ENCODE measurements at places on chromosomes 2 and 18. TPM values are rescaled to one million over a fixed set of nuclear protein-coding genes. Genes with fewer than 3 reads are reported as not detected.

Gene ASTL
- polyA plus RNA-seq = 0.18 TPM

Gene ADGRF3
- 2.7 TPM for polyA plus RNA-seq

Gene SIGLEC15
- 0.74 TPM for polyA plus RNA-seq

Gene TTN
- polyA plus RNA-seq = 1.2 TPM

Gene RAB27B
- 3.6 TPM for polyA plus RNA-seq

Gene DUSP2
- polyA plus RNA-seq = 3.1 TPM

Gene SLC35F6
- 18.2 TPM for polyA plus RNA-seq

Gene C1QL2
- not detected for polyA plus RNA-seq

Gene RGPD3
- polyA plus RNA-seq = 0.38 TPM

Gene PASK
- 26.7 TPM for polyA plus RNA-seq

Gene ABCG5
- 0.75 TPM for polyA plus RNA-seq

Gene IHH
- polyA plus RNA-seq = 3.2 TPM

Gene CYP1B1
- polyA plus RNA-seq = 80.0 TPM

Gene MYOM1
- 7.8 TPM for polyA plus RNA-seq

Gene NDUFS1
- 91.1 TPM for polyA plus RNA-seq

Gene PARD6G
- 31.1 TPM for polyA plus RNA-seq

Gene L3MBTL4
- 4.1 TPM for polyA plus RNA-seq

Gene STRADB
- 63.8 TPM for polyA plus RNA-seq

Gene PARD3B
- 33.2 TPM for polyA plus RNA-seq

Gene ABCB11
- 0.09 TPM for polyA plus RNA-seq

Gene CNDP1
- 2.6 TPM for polyA plus RNA-seq

Gene BCL11A
- 15.1 TPM for polyA plus RNA-seq

Gene TWIST2
- polyA plus RNA-seq = 7.6 TPM

Gene CXCR1
- 0.07 TPM for polyA plus RNA-seq

Gene RAB10
- 110 TPM for polyA plus RNA-seq

Gene LYG2
- 0.58 TPM for polyA plus RNA-seq

Gene CHRNG
- 1.4 TPM for polyA plus RNA-seq

Gene TGOLN2
- polyA plus RNA-seq = 102 TPM

Gene SPATA3
- polyA plus RNA-seq = not detected

Gene DSEL
- polyA plus RNA-seq = 22.5 TPM

Gene PSMA8
- polyA plus RNA-seq = not detected

Gene ARHGAP28
- 66.7 TPM for polyA plus RNA-seq

Gene OTOF
- polyA plus RNA-seq = 0.21 TPM

Gene ASIC4
- 0.12 TPM for polyA plus RNA-seq
